NCI-H1436 (cell line): ENCODE measurements at places on chromosomes 1 and 21.

GRCh38 chr1:68442822-68443556 lies 6.8 kb downstream of the RPE65 start:
- peak; percentile 41 for DNase-seq

- DNase-seq, result no peak
Measured at GRCh38 chr1:52054496-52055065, 410 bp downstream of the TXNDC12 start.

- no peak for DNase-seq
Measured at GRCh38 chr1:115826628-115827027, 14.3 kb downstream of the NHLH2 start.

DNA sequence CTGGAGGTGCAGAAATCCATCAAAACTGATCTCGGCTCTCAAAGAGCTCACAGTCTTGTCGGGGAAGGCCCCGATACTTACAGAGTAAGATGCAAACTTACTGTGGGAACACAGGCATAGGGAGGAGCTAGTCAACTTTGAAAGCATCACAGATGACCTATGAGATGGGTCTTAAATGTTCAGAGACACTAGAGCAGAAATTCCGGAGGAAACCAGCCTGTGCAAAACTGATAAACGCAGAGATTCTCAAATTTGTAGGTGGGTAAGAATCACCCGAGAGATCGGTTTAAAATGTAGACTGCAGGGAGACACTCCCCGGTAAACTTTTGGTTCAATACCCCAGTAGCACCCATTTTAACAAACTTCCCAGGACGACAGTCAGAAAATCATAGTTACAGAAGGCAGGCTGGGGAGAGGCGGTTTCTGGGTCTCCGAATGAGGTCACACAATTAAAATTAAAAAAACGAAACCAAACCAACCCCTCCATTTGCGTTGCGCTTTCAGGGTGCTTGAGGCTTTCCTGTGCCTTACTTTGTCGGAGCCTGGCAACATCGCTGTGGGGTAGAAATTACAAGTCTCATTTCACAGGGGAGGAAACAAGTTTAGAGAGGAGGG lies 755 bp upstream of the THRAP3 start:
- DNase-seq, result no peak

DNA sequence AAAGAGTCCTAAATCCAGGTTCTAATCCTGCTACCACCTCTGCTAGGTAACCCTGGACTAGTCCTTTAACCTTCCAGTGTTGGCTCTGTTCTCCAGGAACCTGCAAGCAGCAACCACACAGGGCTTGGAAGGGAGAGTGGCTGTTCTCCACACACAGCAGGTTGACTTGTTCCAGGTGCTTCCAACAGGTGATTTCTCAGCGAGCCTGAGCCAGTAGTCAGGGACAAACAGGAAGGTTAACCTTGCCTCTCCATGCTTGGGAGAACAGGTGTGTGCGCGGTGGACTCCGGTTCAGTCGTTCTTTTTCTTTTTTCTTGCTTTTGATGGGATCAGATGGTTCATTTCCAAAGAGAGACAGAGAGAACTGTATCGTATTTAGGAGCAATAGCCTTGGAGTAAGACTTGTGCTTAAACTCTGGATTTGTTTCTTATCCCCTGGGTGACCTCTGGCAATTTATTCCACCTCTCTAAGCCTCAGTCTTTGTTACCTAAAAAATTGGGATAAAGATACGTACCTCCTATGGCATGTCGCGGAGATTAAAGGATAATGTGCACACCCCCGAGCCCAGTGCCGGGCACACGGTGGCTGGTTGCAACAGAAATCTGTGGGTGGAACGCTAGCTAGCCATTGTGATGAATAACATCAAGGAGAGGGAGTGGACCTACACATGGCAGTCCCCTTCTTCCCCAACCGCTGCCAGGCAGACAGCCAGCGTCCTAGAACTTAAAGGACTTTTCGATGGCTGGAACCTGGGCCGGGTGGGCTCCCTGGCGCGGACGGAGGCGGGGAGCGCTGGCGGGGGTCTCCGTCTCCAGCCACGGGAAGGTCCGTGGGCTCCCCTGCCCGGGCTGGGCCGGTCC lies 583 bp upstream of the CACHD1 start:
- DNase-seq, result no peak

DNA sequence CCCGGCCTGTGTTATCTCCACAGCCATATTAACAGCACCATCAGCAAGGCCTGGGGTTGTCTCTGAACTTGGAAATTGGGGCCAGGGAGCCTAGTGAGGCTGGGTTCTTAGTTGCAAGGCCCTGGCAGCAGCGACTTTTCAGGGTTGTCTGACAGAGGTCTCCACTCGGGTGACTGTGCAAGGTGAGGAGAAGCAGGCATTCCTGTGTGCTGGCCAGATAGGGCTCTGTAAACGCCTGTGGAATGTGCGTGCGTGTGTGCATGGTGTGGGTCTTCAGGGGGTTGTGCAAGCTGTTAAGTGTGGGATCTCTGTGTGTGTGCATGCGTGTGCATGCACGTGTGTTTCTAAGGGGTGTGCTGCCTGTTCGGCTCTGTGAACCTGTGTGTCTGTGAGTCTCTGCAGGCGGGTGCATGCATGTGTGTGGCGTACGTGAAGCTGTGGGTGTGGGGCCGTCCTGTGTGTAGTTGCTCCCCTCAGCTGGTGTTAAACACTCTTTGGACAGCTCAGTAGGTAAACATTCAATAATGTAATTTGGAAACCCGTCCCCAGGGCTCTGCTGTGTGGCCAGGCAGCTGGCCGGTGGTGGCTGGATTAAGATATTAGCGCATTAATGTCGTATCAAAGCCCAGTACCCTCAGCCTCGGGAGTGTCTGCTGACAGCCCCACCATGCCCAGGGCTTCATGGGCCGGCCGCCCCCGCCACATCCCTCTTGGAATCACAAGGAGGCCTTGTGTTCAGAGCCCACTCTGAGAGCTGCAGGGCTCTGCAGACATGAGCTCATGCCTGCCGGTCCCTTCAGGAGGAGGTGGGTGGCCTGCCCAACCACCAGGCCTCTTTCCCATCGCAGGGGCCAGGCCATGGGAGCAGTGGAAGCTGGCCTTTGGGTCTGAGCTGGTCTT lies 189.9 kb downstream of the FOXD2 start:
- no peak for DNase-seq

- DNase-seq, result no peak
Measured at GRCh38 chr1:44016890-44017400, 14.3 kb downstream of the SLC6A9 start.

DNA sequence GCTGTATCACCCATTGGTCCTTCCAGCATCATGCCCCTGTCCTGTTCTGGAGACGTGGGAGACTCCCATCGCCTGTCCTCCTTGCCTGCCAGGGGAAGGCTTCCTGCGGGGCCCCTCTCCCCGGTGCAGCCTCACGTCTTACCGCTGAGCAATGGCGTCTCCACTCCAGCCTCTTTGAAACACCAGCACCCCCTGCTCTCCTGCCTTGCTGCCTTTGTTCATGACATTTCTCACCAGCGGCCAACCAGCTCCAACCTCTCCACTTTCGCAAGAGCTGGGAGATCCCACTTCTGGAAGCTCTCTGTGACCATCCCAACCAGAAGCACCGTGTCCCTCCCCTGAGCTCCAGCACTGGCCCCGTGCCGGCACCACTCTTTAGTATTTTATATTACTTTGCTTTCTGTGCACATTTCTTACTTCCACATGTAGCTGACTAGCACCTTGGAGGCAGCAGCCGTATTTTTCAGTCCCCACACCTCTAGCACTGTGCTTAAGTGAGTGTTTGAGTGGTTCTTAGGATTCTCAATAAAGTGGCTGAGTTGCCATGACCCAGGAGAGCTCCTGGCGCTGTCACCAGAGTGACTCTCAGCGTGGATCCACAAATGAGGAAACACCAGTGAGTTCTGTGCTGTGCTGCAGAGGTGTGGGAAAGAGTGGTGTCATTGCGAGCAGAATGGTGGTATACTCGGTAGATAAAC lies 83.5 kb downstream of the ATP5PO start:
- DNase-seq, result no peak

DNA sequence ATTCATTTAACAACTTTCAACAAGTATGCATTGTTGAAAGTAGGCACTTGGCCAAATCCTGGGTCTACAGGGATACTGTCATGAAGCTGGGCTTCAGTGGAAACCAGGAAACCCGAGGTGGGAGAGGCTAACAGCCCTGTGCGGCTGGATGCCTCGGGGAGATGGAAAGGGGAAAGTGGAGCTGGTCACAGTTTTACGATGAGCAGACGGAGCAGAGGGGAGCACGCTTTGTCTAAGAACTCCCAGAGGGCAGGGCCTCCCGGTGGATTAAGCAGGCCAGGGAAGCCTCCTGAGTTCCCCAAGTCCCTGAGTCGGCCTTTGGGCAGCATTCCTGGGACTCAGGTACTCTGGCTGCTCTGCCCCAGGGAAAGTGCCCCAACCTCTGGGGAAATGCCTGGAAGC lies 23.8 kb downstream of the STUM start:
- DNase-seq, result no peak

- DNase-seq, result no peak
Measured at GRCh38 chr1:183585038-183585437, 5.2 kb downstream of the NCF2 start.

GRCh38 chr1:101288491-101288944 lies 51.7 kb downstream of the S1PR1 start:
- peak; percentile 67 for DNase-seq

GRCh38 chr21:30189773-30190172 lies 23.2 kb upstream of the CLDN17 start:
- DNase-seq, result no peak

GRCh38 chr1:151048645-151049032 lies 1.1 kb downstream of the C1orf56 start:
- DNase-seq, result no peak
